Suprapubic skin (tissue), 4 donors: ENCODE measurements at places on chromosomes 16 and 17. TPM values are rescaled to one million over a fixed set of nuclear protein-coding genes. Genes with fewer than 3 reads are reported as not detected.

Gene SLC46A1
- 2.1 TPM for total RNA-seq

GRCh38 chr16:67562526-67562917 lies at the start of gene CTCF:
Gene CTCF, plus strand, starts transcription at chr16:67562526. Its CDS starts 48,307 bp downstream, at chr16:67610833.
- peaks cover 36% of the 10 kb centered on the region for H3K4me1 ChIP-seq
- no peaks in the 10 kb centered on the region for H3K27me3 ChIP-seq
- no peaks in the 10 kb centered on the region for H3K36me3 ChIP-seq
- H3K27ac ChIP-seq: peak within 1 kb of the TSS; percentile 100

- no peaks in the 10 kb centered on the region for H3K36me3 ChIP-seq
- H3K4me1 ChIP-seq: peaks cover 23% of the 10 kb centered on the region
- H3K4me3 ChIP-seq: no peak overlapping the region
- no peaks in the 10 kb centered on the region for H3K27me3 ChIP-seq
- no peak for DNase-seq
These were observed 340.9 kb downstream of the SOX9 start for GRCh38 chr17:72461757-72462156.

Gene ENDOV
- total RNA-seq: 17.1 TPM

GRCh38 chr17:72378414-72379390 lies 257.9 kb downstream of the SOX9 start:
- peaks cover 6% of the 10 kb centered on the region for H3K27me3 ChIP-seq
- no peak overlapping the region for H3K27ac ChIP-seq
- peaks cover 15% of the 10 kb centered on the region for H3K4me1 ChIP-seq
- no peaks in the 10 kb centered on the region for H3K36me3 ChIP-seq
- no peak overlapping the region for H3K4me3 ChIP-seq

Gene SAMD14
- not detected for total RNA-seq

Gene CA10
- total RNA-seq: not detected

- H3K4me3 ChIP-seq: no peak overlapping the region
- H3K36me3 ChIP-seq: no peaks in the 10 kb centered on the region
- no peaks in the 10 kb centered on the region for H3K4me1 ChIP-seq
- DNase-seq: no peak
- H3K27ac ChIP-seq: no peak overlapping the region
These were observed 113.4 kb upstream of the CDH8 start for GRCh38 chr16:62149631-62150030.

Gene NME3
- 76.9 TPM for total RNA-seq

DNA sequence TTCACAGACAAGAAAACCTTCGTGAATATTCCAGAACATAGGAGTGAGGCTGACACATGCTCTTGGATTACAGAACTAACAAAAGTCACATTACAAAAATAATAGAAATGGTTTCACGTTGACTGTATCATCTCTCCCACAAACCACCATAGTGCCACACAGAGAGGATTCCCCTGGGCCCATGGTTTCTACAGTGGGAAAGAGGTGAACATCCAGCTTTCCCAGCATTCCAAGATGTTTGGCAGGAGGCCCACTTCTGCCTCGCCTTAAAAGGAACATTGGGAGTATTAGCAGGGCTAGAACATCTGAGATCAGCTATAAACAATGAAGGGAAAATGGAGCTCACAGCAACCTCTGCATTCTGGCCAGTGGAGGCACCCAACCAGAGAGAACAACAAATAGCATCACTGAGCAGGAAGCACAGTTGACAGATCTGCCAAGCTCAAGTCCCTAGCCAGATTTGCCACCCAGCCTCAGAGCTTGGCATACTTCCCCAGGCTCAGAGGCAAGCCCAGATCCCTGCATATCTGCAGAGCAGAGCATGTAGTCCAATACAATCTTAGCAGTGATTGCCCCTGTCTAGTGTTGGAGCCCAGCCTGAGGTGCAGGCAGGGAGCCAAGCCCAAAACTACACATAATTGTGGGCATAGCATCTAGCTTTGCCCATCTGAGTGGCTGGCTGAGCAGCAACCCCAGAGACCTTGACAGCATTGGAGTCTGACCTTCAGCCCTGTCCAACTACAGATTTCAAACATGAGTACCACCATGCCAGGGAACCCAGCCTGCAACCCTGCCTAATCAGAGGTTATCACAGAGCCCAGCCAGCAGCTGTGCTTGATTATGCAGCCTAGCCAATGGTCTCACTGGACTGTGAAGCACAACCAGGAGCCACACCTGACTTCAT lies 260.4 kb downstream of the CEP112 start:
- H3K36me3 ChIP-seq: no peaks in the 10 kb centered on the region
- no peaks in the 10 kb centered on the region for H3K27me3 ChIP-seq
- no peak overlapping the region for H3K27ac ChIP-seq
- H3K4me3 ChIP-seq: no peak overlapping the region
